ENCODE measurements at places on chromosomes 7 and 10.
A peak's percentile ranks its signal among the peaks of the same experiment; 100 is the strongest.

- no peak for DNase-seq
Observed at GRCh38 chr10:110848106-110848505, 23.6 kb upstream of the PDCD4 start.

GRCh38 chr7:95047291-95047690 lies 139.9 kb downstream of the PPP1R9A start:
- no peak for DNase-seq

DNA sequence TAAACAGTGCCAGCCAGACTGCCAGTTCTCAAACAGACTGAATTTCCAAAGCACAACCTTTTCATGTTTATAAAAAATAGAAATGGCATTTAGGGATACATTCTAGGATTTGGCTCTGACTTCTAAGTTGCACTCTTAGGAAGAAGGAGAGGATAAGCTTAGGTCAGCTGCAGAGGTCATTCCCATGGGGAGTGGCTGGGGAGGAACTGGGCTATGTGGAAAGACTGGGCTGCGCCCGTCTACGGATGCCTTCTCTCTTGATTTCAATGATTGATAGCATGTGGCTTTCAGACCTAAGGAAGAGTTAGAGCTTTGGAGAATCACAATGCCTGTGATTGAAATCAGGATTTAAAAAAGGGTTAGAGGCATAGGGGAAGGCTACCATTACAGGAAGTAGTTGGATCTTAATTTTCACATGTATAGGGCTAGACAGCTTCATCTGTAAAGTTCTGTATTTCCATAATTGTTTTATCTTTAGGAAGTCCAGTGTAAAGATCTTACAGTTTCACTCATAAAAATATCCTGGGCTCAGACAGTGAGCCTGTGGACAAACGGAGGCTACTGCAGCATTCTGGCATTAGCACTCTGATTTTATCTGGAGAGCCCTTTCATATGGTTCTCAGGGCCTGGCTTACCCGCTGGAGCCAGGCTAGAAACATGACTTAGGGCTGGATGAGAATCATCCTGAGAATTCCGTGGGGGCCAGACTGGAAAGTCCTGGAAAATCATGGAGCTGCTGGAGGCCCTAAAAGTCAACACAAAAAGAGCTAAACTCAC lies 29.5 kb downstream of the NUDT5 start:
- DNase-seq: no peak

DNA sequence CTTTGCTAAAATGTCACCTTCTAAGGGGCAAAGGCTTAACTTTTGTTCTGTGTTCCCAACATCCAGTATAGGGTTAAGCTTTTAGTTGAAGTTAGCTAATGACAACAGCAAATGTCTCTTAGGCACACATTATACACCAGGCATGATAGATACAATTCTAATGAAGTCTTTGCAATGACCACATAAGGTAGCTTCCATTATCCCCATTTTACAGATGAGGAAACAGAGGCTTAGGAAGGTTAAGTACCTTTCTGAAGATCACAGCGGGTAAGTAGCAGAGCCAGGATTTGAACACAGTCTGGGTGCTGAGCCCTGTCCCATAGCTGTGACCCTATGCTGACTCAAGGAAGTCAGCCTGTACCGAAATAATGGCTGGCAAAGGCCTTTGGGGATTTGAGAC lies 1.9 kb downstream of the BUD31 start:
- DNase-seq: no peak

DNA sequence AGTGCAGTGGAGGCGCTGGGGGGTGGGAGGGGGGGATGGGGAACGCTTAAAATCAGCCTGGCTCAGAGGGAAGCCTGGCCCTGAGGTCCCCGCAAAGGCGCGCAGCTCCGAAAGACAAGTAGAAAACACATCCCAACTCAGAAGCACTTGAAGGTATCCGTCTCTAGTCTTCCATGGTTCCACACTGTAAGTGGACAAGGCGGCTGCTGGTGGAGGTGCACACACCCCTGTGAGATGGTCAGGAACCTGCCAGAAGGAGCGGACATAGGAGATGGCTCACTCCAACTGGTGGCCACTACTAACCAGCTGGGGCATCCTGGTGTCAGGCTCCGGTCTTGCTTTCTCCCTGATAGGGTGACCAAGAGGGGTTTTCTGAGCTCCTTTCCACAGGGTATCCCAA lies 41.7 kb downstream of the CTBP2 start:
- DNase-seq: no peak

DNA sequence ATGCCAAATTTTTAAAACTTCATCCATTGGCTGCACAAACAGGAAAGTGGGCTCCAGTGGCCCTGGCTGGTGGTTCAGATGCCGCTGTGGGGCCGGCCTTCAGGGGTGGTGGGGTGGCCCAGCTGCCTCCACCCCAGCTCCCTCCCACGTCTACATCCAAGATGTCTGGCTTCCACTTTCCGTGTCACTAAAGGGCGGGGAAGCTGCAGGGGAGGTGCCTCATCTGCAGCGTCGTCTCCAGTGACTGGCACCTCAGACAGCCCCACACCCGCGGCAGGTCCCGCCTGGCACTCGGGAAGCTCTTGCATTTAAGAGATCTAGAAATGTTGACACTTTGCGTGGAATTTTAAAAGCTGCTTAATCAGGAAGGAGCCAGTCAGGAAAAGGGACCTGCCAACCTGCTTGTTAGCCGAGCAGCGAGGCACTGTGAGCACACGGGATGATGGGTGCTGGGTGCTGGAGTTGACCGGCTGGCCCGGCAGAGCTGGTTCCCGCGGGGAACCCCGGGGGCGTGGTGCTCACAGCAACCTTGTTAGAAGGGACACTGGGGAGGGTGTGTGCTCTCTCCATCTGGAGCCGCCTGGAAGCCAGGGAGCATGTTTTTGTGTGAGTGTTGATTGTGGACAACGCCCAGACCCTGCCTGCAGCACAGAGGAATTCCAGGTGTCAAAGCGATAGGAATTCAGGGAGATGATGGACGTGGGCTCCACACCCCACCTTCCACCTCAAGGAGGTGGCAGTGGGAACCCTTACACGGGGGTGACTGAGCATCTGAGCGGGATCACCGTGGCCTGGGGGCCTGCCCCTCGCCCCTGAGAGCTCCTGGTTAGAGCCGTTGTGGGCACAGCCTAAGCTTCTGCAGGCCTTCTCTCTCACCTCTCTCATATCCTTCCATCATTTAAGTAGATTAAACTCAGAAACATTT lies 320.5 kb downstream of the PTPRN2 start:
- DNase-seq: no peak

- no peak for DNase-seq
Observed at GRCh38 chr10:122132331-122132755, 138.8 kb upstream of the BTBD16 start.

DNA sequence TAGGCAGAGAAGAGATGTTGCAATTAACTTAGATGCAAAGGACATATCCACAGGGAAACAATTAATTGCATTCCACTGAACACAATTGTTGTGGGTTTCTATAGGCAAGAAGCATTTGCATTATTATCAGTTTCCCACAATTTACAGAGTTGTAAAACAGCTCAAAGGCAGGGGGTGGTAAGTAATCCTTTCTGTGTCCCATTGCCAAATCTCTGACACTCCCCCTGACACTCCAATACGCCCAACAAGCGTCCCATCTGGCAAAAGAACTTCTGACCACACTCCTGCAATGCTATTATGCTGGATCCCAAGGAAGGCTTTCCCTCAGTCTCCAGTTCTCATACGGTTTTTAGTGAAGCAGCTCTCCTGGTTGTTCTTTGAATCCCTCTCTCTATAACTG lies 179.8 kb downstream of the CXCL12 start:
- no peak for DNase-seq

DNA sequence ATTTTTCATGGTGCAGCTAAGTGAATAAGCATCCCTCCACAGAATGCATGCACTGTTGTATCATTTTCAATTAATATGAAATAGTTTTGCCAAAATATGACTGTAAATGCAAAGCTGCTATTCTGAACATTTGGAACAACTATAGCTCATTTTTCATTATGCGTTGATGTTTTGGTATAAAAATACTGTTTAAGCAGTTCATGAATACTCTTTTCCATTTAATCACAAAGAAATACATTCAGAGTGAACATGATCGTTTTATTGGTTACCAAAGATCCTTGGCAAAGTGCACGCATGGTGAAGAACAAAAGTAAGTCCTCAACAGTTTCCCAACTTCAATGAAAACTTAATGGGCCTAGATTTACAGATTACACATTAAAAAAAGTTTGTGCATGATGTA lies 33.1 kb downstream of the SKIDA1 start:
- DNase-seq: no peak

DNA sequence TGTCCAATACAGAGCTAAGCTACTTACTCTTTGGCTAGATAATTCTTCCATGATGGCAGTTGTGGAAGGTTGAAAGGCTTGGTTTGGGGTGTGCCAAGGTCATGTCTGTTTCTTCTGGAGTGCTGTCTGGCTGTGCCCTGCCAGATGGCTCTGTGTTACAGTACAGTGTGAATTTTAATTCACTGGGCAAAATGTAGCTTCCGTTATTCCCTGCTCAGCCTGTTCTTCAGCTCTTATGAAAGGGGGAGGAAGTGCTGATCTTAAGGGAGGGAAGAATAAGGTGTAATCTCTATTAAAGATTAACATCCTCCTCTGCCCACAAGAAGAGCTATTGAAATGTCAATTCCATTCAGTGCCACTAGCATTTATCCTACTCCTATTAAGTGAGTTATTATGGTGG lies 52.2 kb downstream of the SND1 start:
- no peak for DNase-seq

DNA sequence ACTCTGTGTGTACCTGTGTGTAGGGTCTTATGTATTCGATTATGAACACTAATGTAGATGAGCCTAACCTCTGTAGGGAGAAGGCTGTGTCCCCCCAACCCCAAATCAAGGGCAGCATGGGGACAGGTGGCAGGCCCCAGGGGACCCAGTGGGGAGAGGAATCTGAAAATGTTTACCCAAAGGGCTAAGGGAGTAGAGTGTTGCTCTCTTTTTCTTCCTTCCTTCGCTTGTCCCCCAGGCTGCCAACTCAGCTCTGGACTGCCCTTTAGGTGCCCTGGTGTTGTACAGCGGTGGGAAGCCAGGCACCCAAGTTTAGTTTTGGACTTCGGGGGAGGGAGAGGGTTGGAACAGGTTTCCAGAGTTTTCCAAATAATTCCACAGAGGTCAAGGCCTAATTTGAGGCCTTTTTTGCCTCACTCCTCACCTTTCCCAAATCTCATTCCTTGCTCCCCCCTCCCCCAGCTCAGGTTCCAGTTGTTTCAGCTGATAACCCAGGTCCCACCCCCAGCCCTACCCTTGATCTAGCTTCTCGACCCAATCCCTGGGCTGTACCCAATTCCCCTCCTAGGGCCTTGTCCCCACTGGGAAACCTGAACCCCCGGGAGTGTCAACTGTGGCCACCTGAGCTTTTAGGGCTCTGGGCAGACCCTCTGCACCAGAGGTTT lies 9.1 kb upstream of the PAX2 start:
- DNase-seq: no peak

DNA sequence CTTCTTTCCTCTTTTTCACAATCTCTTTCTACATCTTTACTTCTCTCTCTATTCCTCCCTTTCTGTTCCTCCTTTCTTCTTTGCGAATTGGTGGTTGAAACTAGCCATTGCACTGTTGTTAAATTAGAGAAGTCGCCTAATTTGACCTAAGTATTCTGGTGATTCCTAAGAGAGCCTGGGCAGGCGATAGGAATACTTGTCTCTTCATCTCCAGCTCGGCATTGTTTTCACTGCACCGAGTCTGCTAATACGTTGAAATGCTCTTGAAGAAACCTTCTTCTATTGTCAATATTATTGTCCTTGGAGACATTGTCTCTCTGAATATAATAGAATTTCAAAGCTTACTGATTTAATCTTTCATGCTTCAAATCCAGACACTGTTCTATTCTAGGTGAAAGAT lies 31.7 kb downstream of the KCND2 start:
- no peak for DNase-seq

DNA sequence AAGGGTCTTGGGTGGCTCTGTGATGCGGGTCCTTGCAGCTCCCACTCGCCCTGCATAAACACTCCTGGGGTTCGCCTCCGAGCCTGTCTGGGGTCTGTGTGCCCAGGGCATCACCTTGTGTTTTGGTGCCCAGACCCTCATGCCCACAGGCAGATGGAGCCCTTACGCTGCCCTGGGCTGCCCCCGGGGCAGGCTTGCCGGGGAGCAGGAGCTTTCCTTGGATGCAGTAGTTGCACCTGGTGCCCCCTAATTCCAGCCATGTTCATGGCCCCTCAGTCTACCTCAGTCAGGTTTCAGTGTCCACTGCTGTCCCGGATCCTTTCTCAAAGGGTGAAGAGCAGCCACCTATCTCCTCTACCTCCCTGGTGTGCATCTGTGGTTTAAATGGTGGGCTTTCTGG lies 396.0 kb downstream of the PTPRN2 start:
- DNase-seq: no peak

GRCh38 chr7:111678281-111678680 lies 116.0 kb upstream of the IMMP2L start:
- no peak for DNase-seq

DNA sequence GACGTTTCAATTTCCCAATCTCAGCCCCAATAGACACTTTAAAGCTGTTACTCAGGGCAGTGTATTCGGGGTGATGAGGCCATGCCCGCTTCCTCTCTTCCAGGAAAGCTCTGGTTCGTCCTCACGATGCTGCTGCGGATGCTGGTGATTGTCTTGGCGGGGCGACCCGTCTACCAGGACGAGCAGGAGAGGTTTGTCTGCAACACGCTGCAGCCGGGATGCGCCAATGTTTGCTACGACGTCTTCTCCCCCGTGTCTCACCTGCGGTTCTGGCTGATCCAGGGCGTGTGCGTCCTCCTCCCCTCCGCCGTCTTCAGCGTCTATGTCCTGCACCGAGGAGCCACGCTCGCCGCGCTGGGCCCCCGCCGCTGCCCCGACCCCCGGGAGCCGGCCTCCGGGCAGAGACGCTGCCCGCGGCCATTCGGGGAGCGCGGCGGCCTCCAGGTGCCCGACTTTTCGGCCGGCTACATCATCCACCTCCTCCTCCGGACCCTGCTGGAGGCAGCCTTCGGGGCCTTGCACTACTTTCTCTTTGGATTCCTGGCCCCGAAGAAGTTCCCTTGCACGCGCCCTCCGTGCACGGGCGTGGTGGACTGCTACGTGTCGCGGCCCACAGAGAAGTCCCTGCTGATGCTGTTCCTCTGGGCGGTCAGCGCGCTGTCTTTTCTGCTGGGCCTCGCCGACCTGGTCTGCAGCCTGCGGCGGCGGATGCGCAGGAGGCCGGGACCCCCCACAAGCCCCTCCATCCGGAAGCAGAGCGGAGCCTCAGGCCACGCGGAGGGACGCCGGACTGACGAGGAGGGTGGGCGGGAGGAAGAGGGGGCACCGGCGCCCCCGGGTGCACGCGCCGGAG lies 2.6 kb downstream of the GJD4 start:
- no peak for DNase-seq

DNA sequence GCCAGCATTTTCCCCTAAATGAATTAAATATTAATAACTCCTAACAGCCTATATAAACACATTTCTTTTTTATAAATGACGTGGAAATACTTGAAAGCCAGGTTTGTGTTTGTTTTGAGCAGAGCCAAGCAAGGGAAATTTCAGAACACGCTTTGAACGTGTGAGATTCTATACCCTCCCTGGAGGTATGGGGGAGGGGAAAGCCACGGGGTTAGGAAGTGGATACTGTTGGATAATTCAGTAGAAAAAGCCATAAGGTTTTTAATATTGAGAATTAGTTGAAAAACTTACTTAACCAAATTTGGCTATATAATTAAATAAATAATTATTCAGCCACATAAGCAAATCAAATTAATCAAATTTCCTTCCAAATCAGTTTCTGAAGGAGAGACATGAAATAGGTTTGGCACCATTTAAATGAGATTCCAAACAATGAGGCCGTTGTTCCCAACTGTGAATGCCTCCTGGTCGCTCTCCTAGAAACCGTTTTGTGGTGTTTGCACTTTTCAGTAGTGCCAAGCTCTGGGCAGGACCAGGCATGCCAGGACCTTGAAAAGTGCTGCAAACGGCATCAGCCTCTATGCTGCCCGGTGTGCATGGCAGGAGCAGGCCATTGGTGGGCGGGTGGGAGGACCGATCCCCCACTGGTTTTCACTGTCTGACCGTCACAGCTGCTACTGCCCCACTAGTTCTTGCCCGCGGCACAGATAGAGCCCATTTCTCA lies 88.1 kb downstream of the SEPTIN14 start:
- DNase-seq: peak; percentile 46

Measured in NCI-H1930 (cell line).